ENCODE measurements at places on chromosomes 5 and 9.

- DNase-seq, result no peak
Measured at GRCh38 chr9:135929656-135930445, 22.5 kb upstream of the CAMSAP1 start.

DNA sequence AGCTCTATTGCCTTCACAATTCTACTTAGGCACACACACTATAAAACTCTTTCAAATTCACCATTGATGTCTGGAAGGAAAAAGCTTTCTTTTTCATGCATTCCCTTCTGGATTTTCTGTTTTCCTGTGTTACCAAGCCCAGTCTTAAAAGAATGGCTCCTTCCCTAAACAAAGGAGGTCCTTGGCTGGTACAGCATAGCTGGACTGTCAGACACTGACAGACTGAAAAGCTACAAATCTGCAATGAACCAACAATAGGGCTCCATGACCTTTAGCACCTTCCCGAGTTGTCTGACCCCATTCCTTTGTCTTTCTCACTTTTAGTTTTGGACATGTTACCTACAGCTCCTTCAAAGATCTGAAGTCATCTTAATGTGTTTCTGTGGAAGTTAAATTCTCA, 382.5 kb downstream of the TMEM161B start:
- DNase-seq, result no peak

DNA sequence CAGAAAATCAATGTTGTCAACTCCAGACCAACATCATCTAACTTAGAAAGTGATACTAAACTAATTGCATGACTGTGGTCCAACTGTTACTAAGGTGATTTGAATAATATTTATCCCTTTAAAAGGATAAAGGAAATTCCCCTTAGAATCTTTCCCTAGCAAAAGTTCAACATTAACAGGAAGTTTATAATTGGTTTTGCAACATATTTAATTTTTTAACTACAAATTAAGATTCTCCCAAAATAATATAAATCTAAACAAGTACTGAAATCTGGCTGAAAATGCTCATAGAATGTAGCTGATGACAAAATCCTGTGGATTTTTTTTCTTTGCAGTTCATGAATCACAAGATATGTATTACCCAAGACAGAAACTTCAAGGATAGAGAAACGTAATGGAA, 151.4 kb downstream of the LPAR1 start:
- no peak for DNase-seq

DNA sequence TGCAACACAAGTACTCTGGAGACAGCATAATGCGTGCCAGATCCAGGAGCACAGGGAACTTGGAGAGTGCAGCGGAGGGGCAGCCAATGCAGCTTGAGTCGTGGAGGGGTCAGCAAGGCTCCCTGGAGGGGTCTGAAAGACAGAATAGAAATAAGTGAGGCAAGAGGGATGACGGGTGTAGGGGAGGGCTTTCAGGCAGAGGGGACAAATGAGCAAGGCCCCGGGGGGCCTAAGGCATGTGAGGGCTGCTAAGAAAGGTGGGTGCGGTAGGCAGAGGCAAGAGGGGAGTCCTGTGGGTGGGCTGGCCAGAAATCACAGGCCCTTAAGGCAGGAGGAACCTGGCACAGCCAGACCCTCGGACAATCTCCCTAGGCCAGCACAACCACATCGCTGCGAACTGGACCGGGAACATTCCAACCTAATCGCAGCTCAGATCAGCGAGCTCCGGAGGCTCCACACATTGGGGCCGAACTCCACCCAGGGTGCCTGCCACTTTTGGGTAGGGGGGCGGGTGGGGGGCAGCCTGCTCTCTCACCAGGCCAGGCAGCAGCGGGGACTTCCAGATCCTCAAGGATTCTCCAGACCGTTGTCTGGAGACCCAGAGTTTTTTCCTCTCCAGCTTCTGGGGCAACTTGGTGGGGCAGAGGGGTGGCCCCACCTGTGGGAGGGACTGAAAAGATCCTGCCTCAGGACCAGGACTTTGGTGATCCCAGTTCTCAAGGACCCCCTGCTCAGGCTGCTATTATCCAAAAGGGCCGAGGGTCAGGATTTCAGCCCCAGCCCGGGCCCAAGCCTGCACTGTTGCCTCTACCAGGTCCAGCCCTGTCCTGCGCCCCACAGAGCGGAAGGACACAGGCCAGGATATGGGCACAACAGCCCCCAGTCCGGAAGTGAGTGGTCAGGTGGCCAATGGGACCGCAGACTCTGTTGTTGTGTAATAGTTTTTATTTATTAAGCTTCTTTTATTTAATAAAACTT, 22.7 kb upstream of the CYSTM1 start:
- DNase-seq, result no peak

DNA sequence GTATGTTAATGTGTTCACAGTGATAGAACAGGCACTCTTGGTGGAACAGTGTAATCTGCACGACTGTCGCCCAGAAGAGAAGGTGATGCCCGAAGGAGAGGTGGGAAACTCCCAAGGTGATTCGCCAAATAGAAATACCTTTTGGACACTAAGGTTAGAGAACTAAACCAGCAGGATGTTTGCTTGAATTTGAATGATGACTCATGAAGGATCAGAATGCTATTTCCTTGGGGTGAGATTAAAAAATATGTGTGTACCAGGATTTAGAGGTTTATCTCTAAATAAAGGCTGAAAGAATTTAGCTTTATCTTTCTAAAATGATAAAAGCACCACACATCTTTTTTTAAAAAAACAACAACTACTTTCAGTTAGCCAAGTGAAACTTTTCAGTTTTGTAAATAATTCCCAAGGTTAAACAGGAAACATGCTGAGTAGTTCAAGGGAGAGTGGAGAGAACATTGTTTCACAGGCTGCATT, 297.4 kb upstream of the TAS2R1 start:
- no peak for DNase-seq

GRCh38 chr5:72064801-72065570, 42.3 kb upstream of the MAP1B start:
- DNase-seq, result no peak

DNA sequence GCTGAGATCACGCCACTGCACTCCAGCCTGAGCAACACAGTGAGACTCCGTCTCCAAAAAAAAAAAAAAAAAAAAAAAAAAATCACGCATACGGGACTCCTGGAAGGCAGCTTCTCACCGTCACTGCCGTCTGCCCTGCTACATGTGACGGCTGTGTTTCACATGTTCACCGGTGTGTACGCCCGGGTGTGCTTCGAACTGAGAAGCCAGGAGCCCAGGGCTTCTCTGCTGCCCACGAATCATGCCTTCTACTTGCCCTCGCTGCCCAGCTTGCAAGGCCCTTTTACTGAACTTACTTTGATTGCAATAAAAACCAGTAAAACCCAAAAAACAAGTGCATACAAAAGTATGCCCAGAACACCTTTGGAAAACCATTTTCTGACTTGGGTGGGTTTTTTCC, 5.8 kb upstream of the NKD2 start:
- DNase-seq, result no peak

DNA sequence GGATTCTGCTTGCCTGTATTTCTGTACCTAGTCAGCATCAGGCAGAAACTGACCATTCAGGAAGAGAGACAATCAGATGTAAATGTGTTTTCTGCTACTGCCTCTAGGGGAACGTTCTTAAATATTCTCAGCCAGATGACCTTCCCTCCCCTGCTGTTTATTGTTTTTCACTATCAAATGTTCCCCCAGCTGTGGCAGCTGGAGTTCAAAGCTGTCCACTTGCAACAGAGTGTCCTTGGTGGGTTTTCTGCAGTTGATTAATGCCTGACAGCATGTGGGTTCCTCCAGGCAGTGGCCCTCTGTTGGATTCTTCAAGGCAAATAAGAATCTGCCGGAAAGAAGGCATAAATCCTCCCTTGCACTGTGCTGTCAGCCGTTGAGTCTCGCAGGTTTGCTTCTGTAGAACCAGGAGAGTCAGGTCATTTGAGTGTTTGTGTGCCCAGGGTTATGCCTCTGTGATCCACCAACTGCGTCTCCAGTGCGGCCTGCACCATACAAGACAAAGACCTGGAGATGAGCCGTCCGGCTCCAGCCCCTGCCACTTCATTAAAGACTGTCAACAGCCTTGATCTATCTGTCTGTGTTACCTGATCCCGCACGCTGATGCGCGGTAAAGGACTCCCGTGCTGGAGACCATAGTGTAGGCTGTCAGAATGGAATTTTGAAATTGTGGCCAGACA, 203.4 kb downstream of the GADD45G start:
- no peak for DNase-seq

DNA sequence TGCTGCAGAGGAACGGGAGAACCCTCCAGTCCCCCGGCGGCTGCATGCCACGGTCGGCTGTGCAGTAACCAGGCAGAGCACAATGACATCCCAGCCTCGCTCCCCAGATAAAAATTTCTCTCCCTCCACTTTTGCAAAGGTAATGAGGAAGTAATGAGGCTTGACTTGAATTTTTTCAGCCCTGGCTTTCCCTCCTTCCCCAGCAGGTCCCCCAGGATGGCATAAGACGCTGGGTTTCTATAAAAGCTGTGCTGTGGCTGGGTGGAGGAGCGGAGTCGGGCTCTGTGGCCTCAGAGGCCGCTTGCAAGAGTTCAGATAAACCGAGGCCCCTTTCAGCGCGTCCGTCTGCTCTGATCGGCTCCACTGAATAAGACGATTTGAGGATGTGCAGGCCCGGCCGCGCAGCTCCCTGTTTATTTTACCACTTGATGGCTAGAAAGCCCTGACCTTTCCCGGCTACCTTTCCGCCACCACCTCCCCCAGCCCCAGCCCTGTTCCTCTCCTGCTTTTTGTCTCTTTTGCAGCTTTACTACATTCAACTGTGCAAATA, 351.9 kb upstream of the IRX2 start:
- DNase-seq, result no peak

DNA sequence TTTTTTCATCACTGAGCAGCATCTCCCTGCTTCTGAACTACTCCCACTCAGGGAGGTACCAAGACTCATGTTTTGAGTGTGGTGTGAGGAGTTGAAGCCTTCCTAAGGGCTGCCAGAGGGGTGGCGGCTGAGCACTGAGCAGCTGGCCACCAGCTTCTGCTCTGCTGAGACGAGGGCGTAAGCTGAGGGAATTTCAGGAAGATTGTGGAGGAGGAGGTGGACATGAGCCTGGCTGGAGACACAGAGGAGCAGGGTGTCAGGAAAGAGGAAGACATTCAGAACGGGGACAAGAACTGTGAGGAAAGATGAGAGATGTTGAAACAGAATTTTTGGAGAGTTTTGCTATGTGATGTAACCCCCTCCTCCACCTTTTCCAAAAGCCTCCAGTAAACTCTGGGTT, 7.8 kb downstream of the LCP2 start:
- DNase-seq, result no peak

- DNase-seq, result no peak
Measured at GRCh38 chr9:69936427-69936826, 107.2 kb upstream of the MAMDC2 start.

- no peak for DNase-seq
Measured at GRCh38 chr5:160260881-160261815, 31.8 kb downstream of the FABP6 start.

DNA sequence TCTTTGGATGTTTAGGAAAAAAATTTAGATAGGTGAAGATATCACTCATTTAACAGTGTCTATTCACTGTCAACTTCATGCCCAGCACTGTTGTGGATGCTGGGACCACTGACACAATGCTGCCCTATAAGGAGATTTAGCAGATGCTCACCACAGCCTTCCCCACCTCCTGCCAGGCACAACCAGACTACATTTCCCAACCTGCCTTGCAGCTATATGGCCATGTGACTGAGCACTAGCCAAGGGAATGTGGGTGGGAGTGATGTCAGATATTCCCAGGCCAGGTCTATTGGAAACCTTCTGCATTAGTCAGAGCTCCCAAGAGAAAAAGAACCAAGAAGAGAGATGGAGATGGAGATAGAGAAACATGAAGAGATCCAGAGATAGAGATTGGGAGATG, 302.6 kb upstream of the TAS2R1 start:
- DNase-seq, result no peak

GRCh38 chr9:70218767-70219166, 40.0 kb upstream of the SMC5 start:
- no peak for DNase-seq

DNA sequence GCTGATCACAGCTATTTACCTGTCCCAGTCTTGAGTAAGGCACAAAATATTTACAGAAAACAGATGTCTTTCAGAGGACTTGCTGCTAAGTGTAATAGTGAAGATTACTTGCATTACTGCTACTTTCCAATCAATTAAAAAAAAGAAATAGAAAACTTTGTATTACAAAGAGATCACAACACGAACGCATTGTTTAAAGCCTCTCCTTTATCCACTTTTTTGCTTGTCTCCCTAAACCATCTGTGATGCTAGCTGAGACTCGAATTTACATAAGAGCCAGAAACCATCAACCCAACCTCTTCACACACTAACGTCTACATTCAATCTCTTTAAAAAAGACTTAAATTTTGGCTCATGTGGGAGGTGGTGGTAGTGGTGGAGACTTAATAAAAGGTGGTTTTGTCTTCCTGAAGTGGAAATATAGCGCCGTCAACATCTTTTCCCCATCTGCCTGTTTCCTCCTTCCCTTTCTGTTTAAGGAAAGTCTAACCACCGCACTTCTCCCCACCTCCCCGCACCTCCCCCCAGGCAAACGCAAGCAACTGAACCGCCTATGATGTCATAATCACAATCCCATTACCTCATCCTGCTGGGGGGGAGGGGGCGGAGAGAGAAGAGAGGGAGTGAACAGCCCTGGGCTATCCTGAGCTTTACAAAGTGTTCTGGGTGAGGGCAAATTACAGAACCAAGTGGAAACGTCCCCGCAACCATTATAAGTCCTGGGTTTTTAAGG, 948 bp upstream of the FAM53C start:
- DNase-seq, result no peak

GRCh38 chr9:73270967-73271721, 119.5 kb downstream of the ANXA1 start:
- DNase-seq, result no peak
